ENCODE measurements at places on chromosomes 16 and 17.

GRCh38 chr16:52350031-52350642, 196.8 kb downstream of the TOX3 start:
- DNase-seq: no peak

DNA sequence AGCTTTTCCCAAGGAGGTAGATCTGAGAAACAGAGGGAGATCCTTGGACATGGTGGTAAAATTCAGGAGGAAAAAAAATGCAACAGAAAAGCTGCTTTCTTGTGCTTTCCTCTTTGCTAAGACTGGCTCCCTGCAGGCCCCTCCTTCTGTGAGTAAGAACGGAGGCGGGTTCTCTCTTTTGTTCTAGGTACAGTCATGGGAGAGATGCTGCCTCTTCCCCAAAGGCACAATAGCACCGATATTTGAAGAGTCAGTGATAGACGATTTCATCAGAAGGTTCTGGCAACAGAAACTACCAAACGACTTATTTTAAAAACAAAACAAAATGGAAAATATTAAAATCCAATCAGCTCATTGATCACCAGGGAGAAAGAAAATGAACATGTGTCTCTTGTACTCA, 32.6 kb upstream of the KIFC3 start:
- DNase-seq: no peak

DNA sequence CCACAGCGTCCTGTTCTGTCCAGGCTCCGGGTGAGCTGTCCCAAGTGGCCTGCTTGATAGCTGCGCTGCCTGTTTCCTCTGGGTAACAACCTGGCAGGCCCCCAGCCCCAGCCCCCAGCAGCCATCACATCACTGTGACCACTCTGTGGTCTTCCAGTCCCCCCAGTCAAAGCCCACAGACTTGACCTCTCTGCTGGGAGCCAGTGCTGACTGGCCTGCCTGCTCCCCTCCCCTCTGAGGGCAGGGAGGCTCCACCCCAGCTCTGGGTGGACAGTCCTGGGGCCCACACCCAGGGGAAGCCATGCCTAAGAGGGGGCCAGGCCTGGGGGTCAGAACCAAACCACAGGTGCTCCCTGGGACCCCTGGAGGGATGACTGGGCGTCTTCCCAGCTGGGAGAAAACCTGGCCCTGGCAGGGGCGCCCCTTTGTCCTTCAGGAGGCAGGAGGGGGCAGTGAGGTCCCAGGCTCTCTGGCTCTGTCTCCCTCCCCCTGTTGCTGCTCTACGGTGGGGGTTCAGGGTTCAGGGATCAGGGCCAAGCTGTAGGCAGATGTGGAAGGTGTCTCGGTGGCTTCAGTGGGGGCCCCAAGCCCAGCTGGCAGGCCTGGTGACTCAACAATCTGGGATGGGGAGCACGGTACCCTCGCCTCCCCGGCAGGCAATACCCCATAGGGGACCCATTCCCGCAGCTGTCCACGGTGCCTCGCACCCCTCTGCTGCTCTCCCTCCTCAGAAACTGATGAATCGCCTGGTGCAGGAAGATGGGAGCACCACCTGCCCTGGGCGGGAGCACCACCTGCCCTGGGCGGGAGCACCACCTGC, 1.8 kb upstream of the SLC16A3 start:
- DNase-seq: no peak

- DNase-seq: peak; percentile 78
These were observed 1.2 kb downstream of the GPR142 start for GRCh38 chr17:74368341-74369081.

DNA sequence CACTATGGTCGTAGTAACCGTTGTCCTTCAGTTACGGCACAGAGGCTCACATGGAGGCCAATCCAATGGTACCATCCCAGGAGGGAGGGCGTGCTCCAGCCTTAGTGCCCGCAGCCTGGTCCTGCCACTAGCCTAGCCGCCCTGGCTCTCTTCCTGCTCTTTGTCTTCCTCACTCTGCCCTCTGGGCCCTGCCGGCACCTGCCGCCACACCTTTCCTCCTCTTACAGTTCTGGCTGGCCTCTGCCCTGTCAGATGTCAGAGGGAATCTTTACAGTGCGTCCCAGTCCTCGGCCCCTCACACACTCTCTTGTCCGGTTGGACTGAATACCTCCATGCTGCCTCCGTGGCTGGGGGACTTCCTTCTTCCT, 23.4 kb downstream of the GINS2 start:
- DNase-seq: no peak
